ENCODE measurements at places on chromosomes 5 and 9. TPM values are rescaled to one million over a fixed set of nuclear protein-coding genes. Genes with fewer than 3 reads are reported as not detected.

Gene TLR4
- 0.42 TPM for total RNA-seq

Gene GABRA6
- total RNA-seq = not detected

DNA sequence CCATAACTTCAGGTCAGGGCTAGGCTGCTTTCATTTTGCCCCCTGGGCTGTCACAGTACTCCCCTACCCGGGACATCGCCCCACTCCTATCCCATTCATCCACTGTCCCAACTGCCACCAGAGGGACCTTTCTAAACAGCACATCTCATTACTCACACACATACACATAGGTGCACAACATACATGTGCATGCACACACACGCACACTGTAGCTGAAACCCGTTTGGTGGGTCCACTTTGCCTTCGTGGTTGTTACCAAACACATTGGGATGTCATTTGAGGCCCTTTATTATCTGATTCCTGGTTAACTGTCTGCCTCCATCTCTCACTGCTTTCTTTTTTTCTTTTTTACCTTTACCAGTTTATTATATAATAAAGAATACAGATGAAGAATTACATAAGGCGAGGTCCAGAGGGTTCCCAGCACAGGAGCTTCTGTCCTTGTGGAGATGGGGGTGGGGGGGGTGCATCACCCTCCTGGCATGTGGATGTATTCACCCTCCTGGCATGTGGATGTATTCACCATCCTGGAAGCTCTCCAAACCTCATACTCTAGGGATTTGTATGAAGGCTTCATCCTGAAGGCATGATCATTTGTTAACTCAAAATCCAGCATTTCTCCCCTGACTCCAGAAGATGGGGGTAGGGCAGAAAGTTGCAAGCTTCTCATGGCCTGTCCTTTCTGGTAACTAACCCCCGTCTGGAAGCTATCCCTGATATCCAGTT lies 186.0 kb downstream of the GOLPH3 start:
- H3K27ac ChIP-seq = no peak overlapping the region
- H3K36me3 ChIP-seq = no peaks in the 10 kb centered on the region
- DNase-seq = no peak
- H3K27me3 ChIP-seq = peaks cover 9% of the 10 kb centered on the region
- H3K4me1 ChIP-seq = no peaks in the 10 kb centered on the region

GRCh38 chr5:177371120-177372033 lies 12.9 kb upstream of the SLC34A1 start:
- peak overlapping the region; percentile 53 for H3K27ac ChIP-seq
- peaks cover 6% of the 10 kb centered on the region for H3K36me3 ChIP-seq
- DNase-seq = no peak
- no peaks in the 10 kb centered on the region for H3K27me3 ChIP-seq

- peaks cover 9% of the 10 kb centered on the region for H3K4me1 ChIP-seq
- no peaks in the 10 kb centered on the region for H3K27me3 ChIP-seq
- no peak overlapping the region for H3K27ac ChIP-seq
- no peak overlapping the region for H3K4me3 ChIP-seq
- no peak for DNase-seq
- H3K36me3 ChIP-seq = no peaks in the 10 kb centered on the region
Observed at GRCh38 chr9:121304707-121305106, 36.7 kb downstream of the GSN start.

Gene HSD17B3
- not detected for total RNA-seq

DNA sequence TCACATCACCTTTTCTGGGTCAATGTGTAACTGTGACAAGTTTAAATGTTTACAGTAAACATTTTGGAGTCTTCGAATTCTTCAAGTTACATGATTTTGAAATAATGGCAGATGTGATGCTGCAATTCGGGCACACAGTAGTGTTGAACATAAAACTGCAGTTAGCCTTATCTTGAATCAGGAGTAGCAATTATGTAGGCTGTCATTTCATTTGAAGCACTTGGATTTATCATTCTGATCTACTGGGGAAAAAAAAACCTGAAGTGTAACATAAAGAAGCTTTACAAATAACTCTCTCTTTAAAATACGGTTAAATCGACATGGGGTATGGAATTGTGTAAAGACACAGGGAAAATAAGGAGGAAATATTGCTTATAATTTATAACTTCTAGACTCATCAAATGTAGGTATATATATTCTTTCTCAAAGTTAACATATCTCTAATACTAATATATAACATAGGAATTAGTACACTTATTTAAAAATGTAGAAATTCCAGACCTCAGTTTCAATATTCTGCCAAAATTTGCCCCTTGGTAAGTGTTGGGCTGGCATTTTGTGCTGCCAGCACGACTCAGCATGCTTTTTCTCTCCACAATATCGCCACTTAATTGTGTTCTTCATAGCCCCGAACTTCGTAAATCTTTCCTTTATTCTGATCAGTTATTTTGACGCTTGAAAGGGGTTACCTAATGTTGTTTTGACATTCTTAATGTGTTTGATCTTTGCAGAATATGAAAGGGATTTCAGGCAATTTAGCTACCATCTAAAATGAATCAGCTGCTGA lies 226.7 kb downstream of the PRR16 start:
- no peaks in the 10 kb centered on the region for H3K27me3 ChIP-seq
- no peak overlapping the region for H3K27ac ChIP-seq
